ENCODE measurements at places on chromosomes 2 and 18. TPM values are rescaled to one million over a fixed set of nuclear protein-coding genes. Genes with fewer than 3 reads are reported as not detected.

The CROCC2 gene
- not detected for polyA plus RNA-seq

DNA sequence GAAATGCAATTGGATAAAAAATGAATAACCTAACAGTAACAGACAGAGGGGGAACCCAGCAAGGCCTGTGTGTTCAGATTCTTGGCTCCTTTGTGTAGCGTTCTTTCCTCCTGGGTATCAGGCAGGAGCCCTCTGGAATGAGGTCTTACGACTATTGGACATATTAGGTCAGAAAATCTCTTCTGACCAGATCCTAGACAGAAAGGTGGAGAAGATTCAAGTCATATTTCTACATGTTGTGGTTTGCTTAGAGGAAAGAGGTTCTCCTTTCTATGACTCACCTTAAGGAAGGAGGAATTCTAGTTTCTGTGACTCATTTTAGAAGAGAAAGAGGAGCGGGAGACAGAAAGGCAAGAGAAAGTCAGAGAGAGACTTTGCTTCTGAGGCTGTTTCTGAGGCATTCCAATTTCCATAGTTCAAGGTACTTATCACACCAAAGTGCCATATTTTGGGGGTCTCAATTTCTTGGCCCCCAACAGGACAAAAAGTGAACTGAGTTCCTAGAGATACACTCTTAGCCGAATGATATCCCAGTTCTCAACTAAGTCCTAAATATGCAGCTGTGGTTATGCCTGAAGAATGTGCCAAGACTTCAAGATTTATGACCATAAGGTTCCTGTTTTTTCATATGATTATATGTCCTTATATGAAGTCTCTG is 618.6 kb downstream of the ZEB2 start:
- DNase-seq: no peak

DNA sequence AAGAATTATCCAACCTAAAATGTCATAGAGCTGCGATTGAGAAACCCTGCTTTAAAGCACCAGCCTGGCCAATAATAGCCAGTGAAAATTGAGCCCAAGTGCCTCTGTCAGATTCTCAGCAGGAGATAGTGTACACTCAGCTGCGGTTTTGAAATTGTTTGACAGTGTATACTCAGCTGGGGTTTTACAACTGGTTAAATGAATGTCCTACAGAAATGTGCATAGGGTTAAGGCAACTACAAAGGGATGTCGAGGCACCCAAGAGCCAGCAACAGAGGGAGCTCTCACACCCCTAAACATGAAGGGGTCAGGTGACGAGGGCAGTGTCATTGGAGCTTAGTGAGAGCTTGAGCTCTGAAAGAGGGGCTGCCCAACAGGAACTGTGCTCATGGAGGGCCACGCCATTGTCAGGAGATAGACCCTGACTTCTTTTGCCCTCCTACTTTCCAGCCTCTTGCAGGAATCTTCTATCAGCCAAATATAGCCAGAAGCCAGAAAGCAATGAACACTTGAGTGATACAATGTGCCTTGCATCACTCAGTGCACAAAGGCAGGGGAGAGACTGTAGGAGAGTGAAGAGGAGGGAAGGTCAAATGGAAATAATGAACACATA is 15.1 kb downstream of the ACTG2 start:
- DNase-seq: peak; percentile 57

The SIX3 gene
- polyA plus RNA-seq: not detected

The NPAS2 gene
- polyA plus RNA-seq: 0.72 TPM

The MDH1B gene
- polyA plus RNA-seq: not detected

DNA sequence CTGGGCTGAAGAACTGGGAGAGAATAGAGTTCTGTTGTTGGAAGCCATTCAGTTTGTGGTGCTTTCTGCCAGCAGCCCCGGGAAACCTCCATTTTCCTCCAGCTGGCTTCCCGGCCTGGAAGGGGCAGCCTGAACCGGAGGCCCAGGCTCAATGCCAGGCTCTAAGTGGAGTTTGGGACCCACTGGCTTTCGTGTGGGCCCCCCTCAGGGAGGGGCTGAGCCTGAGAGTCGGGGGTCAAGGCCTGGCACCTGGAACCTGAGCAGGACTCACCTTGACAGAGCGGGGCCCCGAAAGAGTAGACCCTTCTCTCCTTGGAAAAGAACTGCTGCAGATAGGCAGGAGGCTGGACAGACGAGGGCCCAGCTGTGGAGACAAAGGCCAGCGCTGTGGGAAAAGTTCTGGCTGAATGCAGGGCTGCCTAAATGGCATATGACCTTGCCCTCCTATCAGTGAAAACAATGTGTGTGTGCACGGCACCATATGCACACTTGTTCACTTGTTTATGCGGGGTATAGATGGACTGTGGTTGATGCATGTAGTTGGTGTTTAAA is 34.8 kb upstream of the ASB18 start:
- DNase-seq: no peak

The SCRN3 gene
- polyA plus RNA-seq: 12.8 TPM

GRCh38 chr2:30003128-30003527 is 81.7 kb upstream of the ALK start:
- DNase-seq: no peak

The HTR2B gene
- 0.28 TPM for polyA plus RNA-seq

The SERPINB12 gene
- polyA plus RNA-seq: not detected

The TDRD15 gene
- not detected for polyA plus RNA-seq

GRCh38 chr18:57389271-57389670 is 36.9 kb downstream of the ST8SIA3 start:
- no peak for DNase-seq

DNA sequence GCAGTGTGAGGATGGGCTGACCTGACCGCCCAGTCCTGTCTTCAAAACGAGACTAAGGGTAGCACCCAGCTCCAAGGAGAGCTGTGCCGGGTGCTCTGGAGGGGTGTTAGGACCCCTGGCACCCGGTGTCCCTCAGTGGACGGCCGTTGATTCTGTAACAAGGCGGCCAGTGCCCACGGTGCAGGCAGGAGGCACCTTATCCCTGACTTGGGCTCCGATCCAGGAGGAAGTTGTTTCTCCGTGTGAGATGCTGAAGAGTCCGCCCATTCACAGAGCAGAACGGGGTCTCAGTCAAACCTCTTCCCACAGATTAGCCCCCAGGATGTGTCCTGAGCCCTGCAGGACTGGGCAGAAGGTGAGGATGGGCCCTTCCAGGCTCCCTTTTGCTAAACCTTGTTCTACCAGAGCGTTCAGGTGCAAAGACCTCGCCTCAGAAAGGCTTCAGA is 123.0 kb downstream of the NFATC1 start:
- DNase-seq: no peak

All from CD4-positive, CD25-positive, alpha-beta regulatory T cell (primary cell).